ENCODE measurements at places on chromosomes 11 and 22. TPM values are rescaled to one million over a fixed set of nuclear protein-coding genes. Genes with fewer than 3 reads are reported as not detected.

DNA sequence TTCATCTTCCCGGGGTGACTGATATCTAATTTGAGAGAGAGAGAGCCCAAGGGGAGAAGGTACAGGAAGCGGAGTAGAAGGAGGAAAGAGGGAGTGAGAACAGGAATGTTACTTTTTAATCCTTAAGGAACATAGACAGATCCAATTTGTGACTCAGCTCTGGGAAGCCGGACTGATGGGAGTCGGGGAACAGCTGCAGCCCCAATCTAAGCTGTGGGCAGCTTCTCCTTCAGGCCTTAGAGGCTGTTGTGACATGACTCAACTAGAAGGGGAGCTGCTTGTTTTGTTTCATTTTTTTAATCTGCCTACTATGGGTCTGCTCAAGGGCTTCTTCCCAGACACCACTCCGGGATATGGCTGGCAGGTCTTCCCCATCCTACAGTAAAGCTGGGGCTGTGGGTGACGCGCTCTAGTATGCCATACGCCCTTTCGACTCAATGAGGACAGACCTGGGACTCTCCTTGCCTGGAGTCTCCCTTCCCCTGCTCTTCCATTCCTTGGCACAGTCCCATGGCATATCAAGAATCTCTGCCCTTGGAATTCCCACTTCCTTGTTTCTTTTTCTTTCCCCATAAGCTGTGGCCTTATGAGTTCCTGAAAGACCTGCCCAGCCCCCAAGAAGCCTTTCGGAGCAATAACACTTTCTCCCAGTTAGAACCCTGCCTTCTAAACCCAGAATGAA lies 103.3 kb upstream of the AKIP1 start:
- DNase-seq, result peak; percentile 46

GRCh38 chr22:37627121-37627520 lies 12.3 kb upstream of the SH3BP1 start:
- DNase-seq, result no peak

DNA sequence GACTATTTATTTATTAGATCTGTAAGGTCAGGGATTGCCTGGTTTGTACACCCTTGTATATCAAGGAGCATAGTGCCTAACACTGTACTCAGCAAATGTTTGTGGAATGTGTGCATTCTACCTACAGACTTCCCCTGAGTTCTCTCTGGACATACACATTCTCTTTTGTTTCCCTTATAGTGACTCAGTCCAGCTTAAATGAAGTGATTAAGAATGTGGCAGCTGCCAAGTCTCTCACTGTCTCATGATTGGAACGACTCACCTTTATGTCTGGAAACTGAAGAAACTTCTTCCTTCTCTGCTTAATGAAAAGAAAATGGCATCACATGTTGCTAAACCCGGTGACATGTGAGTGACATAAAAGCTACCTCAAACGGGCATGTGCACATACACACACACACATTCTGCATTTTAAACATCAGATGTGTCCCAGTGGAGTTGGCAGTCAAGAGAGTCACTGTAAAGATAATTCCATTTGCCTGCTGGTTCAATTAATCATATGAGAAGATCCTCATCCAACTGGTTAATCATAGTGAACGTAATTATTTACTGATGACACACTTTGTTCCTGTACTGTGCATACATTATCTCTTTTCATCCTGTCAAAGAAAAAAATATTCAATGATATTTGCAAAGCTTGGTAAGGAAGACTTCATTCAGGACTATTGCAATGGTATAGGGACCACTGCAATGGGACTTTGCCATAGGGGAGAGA lies 42.8 kb downstream of the GLYAT start:
- DNase-seq, result no peak

ZC3H12C gene
- 2.1 TPM for polyA plus RNA-seq

GRCh38 chr11:34621876-34622275 lies 983 bp downstream of the EHF start:
- DNase-seq, result no peak

DNA sequence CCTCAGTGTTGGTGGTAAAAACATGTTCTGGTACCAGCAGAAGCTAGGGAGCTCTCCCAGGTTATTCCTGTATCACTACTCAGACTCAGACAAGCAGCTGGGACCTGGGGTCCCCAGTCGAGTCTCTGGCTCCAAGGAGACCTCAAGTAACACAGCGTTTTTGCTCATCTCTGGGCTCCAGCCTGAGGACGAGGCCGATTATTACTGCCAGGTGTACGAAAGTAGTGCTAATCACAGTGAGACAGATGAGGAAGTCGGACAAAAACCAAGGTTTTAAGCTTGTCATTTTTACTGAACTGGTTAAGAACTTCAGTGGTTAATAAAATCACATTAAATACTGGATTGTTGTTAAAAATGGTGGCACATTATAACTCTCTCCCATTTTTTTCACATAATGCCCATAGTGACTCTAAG lies 42.6 kb upstream of the VPREB1 start:
- no peak for DNase-seq

GRCh38 chr22:19179497-19180048 lies 1.0 kb upstream of the SLC25A1 start:
- DNase-seq, result peak; percentile 69

DNA sequence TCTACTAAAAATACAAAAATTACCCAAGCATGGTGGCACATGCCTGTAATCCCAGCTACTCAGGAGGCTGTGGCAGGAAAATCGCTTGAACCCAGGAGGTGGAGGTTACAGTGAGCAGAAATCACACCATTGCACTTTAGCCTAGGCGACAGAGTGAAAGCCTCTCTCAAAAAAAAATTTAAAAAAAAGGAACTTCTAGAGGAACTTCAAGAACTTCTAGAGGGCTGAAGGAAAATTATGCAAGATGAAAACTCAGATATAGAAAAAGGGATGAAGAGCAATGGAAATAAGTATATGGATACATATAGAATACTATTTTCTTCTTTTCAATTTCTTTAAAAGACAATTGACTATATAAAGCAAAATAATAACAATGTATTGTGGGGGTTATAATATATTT lies 51.2 kb upstream of the PRR5 start:
- no peak for DNase-seq

GRCh38 chr11:11798586-11799438 lies 43.0 kb upstream of the USP47 start:
- peak; percentile 86 for DNase-seq

TNNI2 gene
- polyA plus RNA-seq, result 1.2 TPM

GRCh38 chr11:26948881-26949280 lies 45.0 kb upstream of the FIBIN start:
- DNase-seq, result no peak

DNA sequence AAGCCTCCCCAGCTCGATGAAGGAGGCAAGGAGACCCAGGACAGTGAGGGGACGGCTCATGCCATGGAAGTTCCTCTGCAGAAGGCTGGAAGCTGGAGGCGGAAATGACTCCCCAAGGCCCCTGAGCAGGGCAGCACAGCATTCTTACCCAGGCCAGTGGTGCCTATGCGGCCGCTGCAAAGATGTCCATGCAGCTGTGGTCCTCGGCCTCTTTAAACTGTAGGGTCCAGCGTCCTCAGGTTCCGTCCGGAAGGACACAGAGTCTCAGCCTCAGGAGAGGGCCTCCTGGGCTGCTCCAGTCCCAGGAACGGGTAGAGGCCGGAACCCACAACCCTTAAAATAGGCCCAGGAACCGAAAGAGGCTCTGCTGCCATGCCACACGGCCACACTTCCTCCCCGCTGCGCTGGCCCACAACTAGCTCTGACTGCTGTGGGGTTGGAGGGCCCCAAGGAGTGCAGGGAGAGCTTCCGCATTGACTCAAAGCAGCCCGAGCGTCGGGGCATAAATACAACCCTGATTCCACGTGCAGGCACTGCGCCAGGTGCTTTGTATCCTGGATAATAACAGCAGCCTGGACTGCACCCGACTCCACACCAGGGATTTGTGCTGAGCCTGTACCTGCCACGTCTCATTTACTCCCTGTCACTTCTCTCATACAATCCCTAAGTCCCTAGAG lies 5.5 kb downstream of the KIAA0930 start:
- DNase-seq, result peak; percentile 35

CSNK2A3 gene
- 0.59 TPM for polyA plus RNA-seq

DNA sequence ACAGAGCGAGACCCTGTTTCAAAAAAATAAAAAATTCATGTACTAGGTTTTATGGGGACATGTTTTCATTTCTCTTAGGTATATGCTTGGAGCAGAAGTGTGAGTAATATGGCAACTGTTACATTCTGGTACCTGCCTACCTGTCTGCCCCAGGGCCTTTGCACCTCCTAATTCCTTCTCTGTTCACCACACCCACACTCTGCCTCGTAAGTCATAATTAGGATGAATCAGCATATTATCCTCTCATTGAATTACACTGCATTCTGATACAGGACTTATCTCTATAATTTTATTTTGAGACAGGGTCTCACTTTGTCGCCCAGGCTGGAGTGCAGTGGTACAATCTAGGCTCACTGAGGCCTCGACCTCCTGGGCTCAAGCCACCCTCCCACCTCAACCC lies 3.1 kb upstream of the RAPSN start:
- DNase-seq, result no peak

KCNQ1 gene
- polyA plus RNA-seq, result 27.6 TPM

CHRDL2 gene
- 8.4 TPM for polyA plus RNA-seq

RAB36 gene
- polyA plus RNA-seq, result 0.36 TPM

Data from heart right ventricle (tissue), 16 donors.